ENCODE measurements at places on chromosomes 16 and 17. TPM values are rescaled to one million over a fixed set of nuclear protein-coding genes. Genes with fewer than 3 reads are reported as not detected.

DNA sequence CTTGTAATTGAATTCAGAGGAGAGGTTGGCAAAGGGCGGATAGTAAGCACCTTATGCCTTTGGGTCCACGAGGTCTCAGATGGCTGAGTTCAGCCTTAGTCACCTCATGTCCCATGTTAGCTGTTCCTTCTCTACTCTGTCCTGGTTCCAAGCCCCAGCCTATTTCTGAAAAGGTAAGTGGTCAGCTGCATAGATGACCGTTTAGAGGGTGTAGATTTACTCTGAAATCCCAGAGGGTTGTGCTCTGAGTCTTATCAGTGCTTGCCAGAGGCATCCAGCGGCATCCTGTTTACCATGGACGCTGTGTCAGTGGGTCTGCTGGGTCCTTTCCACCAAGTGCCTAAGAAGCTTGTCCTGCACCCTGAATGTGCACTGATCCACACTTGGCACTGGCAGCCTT is 1.9 kb downstream of the ZNF778 start:
- no peak for DNase-seq

- no peak for DNase-seq
These were observed 772 bp upstream of the PHAF1 start for GRCh38 chr16:67108931-67109406.

GRCh38 chr17:43723697-43724359 is 34.8 kb downstream of the SOST start:
- DNase-seq = no peak

GRCh38 chr16:78097548-78097947 is 1.9 kb upstream of the WWOX start:
- no peak for DNase-seq

GRCh38 chr16:680967-681745 is 946 bp downstream of the STUB1 start:
- no peak for DNase-seq

DNA sequence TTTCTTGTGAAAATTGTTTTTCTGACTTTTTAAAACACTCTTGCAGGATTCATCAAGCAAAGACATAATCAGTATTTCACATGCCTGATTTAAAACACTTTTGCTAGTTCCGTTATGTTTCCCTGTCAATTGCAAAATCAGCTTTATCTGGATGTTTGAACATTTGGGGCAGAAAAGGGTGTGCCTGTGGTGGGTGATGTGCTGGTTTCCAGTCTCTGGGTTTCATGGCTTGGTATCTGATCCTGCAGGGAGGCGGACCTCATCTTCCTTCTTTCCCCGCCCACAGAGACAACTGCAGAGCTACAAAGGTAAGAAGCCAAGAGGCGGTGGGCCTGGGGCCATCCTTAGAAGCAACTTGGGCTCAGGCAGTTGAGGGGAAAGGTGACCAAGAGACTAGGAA is 41.8 kb downstream of the NLRC5 start:
- no peak for DNase-seq

DNA sequence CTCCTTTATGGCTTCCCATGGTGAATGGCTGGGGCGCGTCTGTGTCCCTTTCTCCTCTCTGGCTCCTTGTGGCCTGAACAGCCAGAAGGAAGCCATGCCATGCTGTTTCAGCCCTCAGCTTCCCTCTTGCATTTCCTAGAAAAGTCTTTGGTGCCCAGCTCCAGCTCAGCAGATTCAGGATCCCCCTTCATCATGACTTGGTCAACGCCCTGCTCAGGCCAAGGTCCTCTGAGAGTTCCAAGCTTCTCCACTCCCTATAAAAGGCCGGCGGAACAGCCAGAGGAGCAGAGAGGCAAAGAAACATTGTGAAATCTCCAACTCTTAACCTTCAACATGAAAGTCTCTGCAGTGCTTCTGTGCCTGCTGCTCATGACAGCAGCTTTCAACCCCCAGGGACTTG is at the start of gene CCL13:
TSS of gene CCL13 (plus strand) at position 287 of the 400 bp plus-strand sequence. CDS start at position 334, 47 bp downstream.
- DNase-seq = no peak

DNA sequence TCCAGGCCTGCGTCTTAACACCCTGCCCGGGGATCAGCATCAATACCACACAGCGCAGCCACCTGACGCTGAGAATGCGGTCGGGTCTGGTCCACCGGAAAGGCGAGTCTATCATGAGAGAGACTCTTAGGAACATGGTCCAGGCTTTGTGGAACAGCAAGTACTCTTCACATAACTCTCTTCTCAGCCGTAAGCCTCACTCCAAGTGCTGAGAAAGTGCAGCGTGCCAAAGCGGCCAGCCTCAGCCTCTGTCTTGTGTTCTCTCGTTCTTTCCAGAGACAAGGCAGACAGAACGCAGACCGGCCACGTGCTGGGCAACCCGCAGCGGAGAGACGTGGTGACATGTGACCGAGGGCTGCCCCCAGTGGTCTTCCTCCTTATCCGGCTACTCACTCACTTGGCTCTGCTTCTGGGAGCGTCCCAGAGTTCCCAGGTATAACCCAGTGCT is 34.4 kb upstream of the ENDOV start:
- DNase-seq = no peak

DNA sequence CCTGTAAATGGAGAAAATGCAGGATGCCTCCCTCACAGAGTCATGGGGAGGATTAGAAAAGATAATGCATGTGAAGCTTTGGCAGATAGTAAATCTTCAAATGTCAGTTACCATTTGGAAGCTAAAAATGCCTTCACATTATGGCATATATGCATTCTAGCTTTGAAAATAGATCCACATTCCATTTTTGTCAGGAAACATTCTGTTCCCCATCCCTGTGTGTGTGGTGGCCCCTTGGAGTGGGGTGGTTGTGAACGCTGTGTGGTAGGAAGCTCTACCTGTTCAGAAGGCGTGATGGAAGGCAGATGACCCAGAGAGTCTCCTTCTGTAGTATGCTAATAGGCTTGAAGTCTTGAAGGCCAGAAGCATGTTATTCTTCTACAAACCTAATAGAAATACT is 242.0 kb downstream of the HAPSTR1 start:
- no peak for DNase-seq

DNA sequence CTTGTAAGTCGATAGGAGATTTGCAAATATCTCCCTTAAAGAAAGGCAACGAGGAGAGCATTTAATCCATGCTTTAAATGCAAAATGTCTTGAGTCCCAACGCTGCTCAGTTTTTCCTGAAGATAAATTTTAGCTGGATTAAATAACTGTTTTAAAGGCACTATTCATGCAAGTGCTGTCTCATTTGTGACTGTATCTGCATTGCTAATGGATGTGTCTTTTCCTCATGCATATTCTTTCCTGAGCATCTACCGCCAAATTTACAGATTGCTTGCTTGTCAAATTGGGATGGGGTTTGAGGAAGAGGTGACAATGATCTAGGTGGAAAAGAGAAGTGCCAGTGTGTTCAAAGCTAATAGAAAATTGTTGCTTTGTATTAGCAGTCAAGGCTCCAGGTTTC is 106.9 kb downstream of the RBFOX1 start:
- DNase-seq = no peak

PRR11 gene
- total RNA-seq = 34.8 TPM

LLGL1 gene
- total RNA-seq = 16.6 TPM
